ENCODE measurements at places on chromosomes 16 and 17.
A peak's percentile ranks its signal among the peaks of the same experiment; 100 is the strongest.

DNA sequence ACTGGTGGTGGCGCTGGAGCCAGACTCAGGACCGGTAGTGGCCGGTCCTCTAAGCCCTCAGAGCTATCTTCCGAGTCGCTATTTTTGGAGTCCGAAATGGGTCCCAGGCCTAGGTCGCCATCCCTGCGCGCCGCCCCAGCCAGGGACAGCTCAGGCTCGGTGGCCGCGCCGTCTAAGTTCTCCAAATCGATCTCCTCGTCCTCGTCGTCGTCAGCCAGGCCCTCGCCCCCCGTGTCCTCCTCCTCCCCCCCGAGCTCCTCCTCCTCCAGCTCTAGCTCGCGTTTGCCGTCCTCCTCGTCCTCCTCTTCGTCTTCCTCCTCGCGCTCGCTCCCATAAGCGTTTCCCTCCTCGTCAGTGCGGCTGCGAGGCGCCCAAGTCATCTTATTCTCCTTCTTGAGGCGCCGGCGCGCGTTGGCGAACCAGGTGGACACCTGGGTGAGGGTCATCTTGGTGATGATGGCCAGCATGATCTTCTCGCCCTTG lies 1.6 kb downstream of the IRX3 start:
- no peak for DNase-seq

GRCh38 chr16:88903267-88903666 lies 36.8 kb upstream of the PABPN1L start:
- no peak for DNase-seq

GRCh38 chr17:36938566-36939051 lies 1.3 kb downstream of the LHX1 start:
- no peak for DNase-seq

GRCh38 chr17:7026471-7027115 lies 3.7 kb downstream of the BCL6B start:
- no peak for DNase-seq

DNA sequence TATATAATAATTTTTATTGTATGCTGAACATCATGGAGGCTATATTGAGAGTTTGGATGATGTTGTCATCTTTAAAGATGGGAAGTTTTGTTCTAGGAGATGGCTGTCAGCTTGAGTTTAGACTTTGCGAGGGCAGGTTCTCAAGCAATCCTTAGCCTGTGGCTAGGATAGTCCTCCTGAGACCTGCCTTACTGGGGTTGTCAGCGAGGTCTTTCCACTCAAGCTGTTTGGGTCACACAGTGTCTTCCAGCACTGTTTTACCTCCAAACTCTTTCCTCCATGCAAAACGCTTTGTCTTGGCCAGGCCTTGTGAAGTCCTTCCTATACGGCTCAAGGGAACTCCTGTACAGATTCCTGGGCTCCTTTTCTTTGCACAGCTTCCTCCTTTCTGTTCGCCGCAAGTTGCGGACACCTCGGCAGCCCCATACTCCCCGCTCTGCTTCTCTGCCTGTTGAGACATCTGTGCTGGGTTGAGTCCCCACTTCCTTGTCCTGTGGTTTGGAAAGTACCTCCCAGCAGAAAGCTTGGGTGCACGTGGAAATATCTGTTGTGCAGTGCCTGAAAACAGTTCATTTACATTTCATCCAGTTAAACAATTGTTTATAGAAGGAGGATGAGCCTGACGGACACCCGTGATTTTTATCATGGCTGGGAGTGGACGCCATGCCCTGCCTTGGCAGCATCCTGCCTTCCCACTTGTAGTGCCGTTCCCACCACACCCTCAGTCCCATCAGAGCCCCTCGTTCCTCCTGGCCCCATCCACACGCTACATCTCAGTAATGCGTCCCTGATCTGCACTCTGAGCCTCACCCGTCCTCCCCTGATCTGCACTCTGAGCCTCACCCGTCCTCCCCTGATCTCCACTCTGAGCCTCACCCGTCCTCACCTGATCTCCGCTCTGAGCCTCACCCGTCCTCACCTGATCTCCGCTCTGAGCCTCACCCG lies 55.0 kb upstream of the CBFA2T3 start:
- DNase-seq = no peak

DNA sequence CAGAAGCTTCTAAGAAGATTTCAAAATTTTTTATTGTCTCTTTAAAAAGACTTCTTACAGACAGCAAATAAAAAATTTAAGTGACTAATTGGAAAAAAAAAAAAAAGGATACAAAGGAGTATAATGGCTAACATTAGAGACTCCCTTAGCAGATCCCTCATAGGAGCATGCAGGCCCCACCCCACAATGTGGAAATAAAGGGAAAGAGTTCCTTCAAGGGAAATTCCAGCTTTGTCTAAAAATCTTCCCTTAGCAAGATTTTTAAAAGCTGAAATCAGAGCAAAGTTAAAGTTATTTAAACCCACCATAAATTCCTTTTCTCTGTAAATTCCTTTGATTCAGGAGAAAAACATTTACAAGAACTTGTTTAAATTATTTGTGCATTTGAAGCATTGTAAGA lies 32.5 kb upstream of the NOS2 start:
- DNase-seq = no peak

DNA sequence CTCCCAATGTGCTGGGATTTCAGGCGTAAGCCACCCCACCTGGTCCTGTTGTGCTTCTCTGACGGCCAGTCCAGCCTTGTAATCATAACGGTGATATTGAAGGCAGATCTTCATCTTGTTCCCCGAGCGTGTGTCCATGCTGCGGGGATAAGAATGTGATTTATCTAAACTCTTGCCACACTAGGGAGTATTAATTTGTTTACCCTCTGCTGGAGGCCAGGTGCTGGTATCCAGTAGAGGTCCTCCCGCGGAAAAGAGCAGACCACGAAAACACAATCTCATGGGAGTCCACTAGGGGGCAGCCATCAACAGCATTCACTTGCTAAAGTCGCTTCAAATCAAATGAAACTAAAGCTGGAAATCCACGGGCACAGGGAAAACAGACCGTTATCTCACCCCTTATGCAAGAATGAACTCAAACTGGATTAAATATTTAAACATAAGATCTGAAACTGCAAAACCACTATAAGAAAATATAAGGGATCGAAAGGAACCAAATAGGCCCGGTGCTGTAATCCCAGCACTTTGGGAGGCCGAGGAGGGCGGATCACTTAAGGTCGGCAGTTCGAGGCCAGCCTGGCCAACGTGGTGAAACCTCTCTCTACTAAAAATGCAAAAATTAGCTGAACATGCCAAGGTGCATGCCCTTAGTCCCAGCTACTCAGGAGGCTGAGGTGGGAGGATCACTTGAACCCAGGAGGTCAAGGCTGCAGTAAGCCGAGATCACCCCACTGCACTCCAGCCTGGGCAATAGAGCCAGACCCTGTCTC lies 22.3 kb upstream of the RBBP6 start:
- DNase-seq = peak; percentile 50

DNA sequence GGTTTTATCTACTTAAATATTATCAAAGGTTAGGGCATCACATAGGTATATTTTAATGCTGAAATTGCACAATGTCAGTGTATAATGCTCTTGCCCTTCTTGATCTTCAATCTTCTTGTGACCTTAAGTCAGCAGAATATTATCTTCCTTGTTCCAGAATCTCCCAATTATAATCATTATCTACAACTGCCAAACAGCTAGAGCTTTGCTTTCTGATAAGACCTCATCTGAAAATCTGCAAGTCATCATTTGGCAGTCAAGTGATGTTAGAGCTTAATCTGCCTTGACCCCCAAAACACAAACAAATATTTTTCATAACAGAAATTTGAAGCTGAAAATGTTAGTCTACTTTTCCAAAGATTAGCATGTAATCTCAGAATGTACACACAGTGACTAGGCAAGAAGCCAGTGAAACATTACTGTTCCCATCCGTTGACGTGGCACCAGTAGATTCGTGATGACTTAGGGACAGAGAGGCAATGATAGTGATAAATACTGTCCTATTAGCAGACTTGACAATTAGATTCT lies 19.8 kb downstream of the REXO5 start:
- no peak for DNase-seq

DNA sequence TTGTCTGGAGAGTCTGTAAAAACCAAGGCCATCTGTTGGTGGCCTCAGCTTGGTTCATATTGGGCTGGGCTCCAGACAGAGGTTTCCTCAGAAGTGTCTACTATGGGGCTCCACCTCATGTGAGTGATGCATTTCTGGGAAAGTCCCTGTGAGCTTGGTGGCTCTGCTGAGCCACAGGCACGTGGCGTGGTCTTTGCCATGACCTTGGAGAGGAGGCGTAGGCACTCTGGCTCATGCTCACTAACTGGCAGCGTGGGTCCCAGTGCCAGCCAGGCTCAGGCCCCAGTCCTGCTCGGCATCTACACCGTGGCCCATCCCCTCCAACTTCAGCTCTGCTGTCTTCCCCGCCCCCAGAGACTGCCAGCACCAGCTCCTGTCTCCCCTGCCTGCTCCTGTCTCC lies 10.7 kb upstream of the SMTNL2 start:
- no peak for DNase-seq

- DNase-seq = no peak
Observed at GRCh38 chr17:77471984-77472461, 331.3 kb downstream of the SEC14L1 start.

- no peak for DNase-seq
Observed at GRCh38 chr16:20647736-20648135, 49.7 kb downstream of the ACSM1 start.

- no peak for DNase-seq
Observed at GRCh38 chr17:28575126-28575795, 1.4 kb downstream of the ALDOC start.

DNA sequence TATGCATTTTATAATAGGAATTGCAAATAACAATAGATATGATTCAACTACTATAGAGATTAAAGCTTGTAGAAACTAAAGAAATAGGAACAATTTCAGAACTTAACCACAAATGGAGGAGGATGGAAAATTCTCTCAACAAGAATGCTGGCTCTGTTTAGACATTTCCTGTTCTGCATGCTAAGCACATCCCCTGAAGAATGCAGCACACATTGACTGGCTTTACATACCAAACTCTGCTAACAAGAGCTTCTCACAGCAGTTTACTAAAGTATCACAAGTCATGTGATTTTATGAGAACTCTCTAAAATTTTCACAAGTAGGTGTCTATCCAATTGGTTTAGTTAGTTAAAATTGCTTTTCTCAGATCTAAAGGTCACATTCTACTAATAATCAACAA lies 85.2 kb downstream of the SPAG9 start:
- no peak for DNase-seq

DNA sequence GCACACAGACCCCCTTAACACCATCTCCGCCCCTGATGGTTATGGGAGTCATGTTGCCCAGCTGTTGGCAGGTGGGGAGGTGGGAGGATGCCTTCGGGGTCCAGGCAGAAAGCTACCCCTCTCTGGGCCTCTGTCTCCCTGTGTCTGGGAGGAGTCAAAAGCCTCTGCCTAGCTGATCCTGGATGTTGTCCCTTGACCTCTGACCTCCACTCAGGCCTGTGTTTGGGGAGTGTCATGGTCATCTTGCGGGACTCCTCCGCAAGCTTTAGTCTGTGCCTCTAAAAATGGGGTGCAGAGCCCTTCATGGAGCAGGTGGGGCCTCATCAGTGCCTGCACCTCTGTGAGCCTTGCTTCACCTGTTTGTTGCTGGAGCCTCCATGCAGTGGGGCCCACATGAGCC lies 3.8 kb downstream of the LLGL1 start:
- DNase-seq = no peak

- no peak for DNase-seq
Observed at GRCh38 chr17:3866276-3866675, 20.2 kb upstream of the NCBP3 start.

DNA sequence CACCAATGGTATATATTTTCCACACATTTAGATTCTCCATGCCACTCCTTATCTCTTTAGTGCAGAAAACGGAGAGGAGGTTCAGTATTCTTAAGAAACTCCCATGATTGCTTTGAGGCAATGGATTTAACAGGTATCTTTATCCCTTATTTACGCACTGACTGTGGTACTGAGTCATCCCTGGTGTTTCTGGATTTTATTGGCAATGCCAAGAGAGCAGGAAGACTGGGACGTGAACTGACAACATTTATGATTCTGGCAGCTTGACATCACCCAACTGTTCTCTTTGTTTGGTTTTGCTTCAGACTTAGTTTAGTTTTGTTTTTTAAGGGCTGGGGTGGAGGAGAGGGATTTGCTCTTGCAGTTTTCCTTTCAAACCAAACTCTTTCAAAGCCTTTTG lies 131.4 kb downstream of the WWOX start:
- no peak for DNase-seq

- no peak for DNase-seq
Observed at GRCh38 chr17:66543526-66543925, 241.1 kb downstream of the PRKCA start.

DNA sequence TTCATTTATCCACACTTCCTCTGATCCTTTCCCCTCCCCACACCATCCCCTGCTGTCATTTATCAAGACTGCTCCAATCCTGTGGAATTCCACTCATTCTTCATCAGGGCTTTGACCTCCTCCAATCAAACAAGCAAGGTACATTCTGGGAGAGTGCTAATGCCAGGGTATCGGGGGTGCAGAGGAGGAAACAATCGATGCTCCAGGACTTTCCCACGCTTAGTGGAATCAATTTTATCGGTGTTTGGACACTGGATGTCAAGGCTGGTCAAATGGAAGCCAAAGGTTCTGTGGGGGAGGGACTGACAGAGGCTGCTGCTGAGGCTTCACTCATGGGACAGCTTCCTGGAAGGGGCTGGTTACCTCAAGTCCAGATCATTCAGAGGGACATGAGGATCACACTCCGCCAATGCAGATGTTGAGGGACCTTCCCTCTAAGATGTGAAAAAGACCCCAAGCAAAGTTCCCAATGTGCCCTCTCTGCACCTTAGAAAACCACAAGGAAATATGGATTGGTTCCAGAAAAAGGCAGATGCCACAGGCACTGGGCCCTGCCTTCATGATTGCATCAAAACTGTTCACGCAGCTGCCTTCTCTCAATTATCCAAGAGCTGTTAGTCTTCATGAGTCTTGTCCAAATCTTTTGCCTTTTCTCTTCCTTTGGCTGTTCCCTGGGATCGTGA lies 44.7 kb upstream of the SOX9 start:
- DNase-seq = no peak

- DNase-seq = no peak
Observed at GRCh38 chr17:51230306-51230705, 29.5 kb downstream of the MBTD1 start.

GRCh38 chr17:10304758-10305300 lies 68.0 kb downstream of the MYH13 start:
- no peak for DNase-seq

- peak; percentile 3 for DNase-seq
Observed at GRCh38 chr17:16584273-16584995, 15.4 kb upstream of the ZNF287 start.

- no peak for DNase-seq
Observed at GRCh38 chr16:55938126-55938525, 63.0 kb upstream of the CES5A start.

- DNase-seq = peak; percentile 50
Observed at GRCh38 chr16:68416057-68417046, 32.0 kb downstream of the SMPD3 start.

GRCh38 chr17:42027961-42028790 lies 8.3 kb downstream of the NKIRAS2 start:
- DNase-seq = no peak

Measured in NCI-H1417 treated with DMSO at 0.1 percent for 48 hours (cell line).